ENCODE measurements at places on chromosomes 12 and 14. TPM values are rescaled to one million over a fixed set of nuclear protein-coding genes. Genes with fewer than 3 reads are reported as not detected.

DNA sequence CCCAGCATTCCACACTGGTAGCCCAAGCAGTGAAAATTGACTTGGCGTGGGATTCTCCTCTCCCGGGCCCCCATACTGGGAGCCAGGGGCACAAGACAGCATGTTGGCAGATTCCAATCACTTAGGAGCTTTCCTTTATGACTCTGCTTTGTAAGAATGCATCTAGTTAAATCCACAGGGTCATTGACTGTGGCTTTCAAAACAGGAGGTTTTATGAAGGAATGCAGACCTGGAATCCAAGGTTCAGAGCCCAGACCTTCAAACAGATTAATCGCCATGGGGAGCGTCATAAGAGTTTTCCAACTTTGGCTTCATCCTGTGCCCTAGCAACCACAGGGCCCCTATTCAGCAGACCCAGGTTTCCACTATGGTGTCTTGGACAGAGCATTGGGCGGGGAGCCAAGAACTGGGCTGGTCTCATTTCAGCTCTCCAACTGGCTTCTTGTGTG is 76.4 kb upstream of the RMST start:
- no peak for DNase-seq

Gene CLEC4A
- 1.2 TPM for total RNA-seq

GRCh38 chr12:83199069-83199468 is 512.4 kb downstream of the TMTC2 start:
- DNase-seq: no peak

Gene ARHGAP9
- 6.4 TPM for total RNA-seq

Gene HELB
- total RNA-seq: 0.89 TPM

Gene TMEM179
- not detected for total RNA-seq

Gene SPIC
- not detected for total RNA-seq

DNA sequence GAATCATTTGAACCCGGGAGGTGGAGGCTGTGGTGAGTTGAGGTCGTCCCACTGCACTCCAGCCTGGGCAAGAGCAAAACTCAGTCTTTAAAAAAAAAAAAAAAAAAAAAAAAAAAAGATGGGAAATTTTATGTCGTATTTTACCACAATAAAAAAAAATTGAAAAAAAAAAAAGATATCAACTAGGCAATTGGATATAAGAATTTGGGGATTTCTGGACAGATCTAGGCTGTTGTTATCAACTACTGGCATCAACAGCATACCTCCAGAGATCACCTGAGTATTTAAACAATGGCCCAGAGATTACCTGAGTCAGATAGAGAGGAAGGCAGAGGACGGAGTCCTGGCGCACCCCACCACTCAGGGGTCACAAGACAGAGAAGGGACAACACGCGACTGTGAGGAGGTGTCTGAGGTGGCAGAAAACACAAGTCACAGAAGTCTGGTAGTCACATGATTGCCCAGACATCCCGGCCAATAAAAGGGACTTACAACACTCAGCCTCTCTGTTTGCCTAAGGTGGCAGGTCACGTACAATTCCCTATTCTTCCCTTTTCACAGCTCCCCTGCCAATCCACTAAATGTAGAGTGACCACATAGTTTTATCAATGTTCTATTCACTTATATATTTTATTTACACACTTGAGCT is 1.8 kb downstream of the SPRING1 start:
- no peak for DNase-seq

- DNase-seq: peak; percentile 65
Measured at GRCh38 chr14:99644723-99645544, at the start of gene HHIPL1. HHIPL1 (plus strand) TSS chr14:99645129; CDS start chr14:99645208, 79 bp downstream.

- DNase-seq: no peak
Measured at GRCh38 chr12:29043069-29043468, 106.0 kb upstream of the FAR2 start.

- no peak for DNase-seq
Measured at GRCh38 chr12:9707864-9708808, 24.8 kb downstream of the CLECL1 start.

GRCh38 chr12:66804563-66804974 is 125.7 kb upstream of the GRIP1 start:
- DNase-seq: no peak

DNA sequence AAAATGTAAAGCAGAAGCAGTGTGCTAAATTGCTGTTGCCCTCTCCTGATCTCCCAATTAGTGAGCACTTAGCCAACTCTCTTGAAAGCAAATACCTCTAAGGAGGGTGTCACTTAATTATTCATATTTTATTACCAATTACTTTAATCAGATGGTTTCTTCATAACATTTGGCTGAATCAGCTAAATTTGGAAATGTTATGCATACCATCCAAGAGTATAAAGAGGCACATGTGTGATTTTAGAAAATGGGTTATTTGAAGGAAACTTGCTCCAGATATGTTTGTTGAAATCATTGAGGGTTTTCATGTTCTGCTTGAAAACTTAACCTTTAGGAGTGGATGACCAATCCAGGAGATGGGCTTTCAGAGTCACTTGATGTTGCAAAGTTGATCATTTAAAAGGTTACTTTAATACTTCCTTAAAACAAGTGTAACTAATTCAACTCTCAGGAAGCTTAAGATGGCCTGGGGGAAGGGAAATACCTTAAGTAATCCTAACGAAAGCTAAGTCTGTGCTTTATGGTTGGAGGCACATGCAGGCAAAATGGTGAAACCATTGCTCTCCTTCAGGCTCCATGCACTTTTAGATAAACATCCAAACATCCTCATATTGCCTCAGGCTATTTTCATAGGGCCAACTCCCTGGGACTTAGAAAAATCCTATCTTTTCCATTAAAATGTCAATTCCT is 434.5 kb downstream of the MDGA2 start:
- DNase-seq: no peak

Gene PPP1R36
- not detected for total RNA-seq

Gene GALC
- total RNA-seq: 11.1 TPM

- peak; percentile 56 for DNase-seq
Measured at GRCh38 chr12:132275110-132275531, 54.3 kb downstream of the GALNT9 start.

Gene NANOG
- total RNA-seq: not detected

DNA sequence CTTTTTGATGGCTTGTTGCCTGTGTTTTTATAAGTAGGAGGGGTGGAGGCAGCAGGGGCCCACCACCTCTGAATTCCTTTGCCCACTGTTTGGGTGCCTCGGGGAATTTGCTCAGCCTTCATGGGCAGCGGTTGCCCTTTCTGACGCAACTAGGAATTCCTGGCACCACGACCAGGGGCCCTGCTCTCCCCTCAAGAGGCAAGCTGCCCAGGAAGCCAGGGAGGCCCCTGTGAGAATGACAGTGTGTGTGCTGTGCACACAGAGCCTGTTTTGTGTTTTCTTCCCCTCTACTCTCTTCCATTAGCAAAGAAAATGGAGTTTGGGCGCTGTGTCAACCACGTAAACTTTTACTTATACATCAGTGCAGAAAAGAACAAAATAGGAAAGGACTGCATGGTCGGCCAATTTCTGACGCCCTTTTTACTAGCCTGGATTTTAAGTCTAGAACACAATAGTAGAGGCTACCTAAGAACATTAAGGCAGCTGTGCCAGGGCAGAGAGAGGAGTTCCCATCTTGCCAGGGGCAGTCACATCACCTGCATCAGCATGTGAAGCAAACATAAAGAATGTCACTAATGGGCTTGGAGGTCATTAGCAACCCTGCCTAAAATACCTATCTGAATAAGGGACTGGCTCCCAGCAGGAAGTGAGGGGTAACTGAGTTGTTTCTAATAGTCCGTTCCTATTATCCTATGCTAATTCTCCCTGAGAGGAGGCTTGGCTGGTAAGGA is 17.9 kb upstream of the PTGR2 start:
- DNase-seq: no peak

DNA sequence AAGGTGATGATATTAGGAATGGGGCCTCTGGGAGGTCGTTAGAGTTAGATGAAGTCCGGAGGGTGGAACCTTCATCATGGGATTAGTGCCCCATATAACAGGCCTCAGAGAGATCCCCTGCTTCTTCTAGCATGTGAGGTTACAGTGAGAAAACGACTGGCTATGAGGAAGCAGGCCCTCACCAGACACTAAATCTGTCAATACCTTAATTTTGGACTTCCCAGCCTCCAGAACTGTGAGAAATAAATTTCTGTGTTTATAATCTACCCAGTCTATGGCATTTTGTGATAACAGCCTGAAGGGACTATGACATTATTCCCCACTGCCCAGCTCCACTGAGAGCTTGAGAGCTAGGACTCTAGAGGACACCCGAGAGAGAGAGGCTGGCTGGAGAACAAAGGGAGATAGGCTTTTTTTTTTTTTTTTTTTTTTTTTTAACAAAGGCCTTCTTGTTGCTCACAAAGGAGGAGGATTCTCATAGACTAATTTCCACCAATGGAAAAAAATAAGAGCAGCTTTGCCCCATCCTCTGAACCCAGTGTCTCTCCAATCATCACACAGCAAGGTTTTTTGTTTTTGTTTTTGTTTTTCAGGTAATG is 87.8 kb upstream of the EEA1 start:
- DNase-seq: no peak

Gene ZC3H10
- total RNA-seq: 7.3 TPM

- DNase-seq: no peak
Measured at GRCh38 chr12:4807116-4807783, 87.0 kb downstream of the GALNT8 start.

Gene PDZRN4
- total RNA-seq: not detected

Gene CAPRIN2
- 23.2 TPM for total RNA-seq

DNA sequence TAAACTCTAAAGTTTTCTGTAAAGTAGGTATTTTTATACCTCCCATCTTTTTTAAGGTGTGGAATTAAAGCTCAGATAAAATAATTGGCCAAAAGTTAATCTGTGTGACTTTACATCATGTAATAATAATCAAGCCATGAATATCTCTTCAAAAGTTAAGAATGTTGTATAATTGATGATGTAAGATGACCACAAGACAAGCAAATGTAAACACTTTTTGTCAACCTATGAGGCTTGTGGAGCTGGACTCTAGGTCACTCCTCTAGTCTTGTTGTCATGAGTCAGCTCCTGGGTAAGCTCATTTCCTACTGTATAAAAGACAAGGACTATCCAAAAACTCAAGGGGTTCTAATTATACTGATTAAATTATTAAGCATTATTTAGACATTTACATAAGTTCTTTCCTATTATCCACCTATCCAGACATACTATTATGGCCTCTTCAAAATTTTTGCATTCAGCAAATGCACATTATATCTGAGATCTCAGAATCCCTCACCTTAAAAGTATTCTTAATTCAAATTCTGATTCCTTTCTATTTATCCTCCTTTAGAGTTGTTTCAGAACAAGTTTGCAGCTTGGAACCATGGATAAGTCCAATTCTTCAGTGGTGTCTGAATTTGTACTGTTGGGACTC is at the start of gene OR4K5:
OR4K5 (plus strand) TSS at position 587 of the 637 bp plus-strand sequence; CDS start at position 587, 0 bp downstream.
- DNase-seq: no peak

- DNase-seq: no peak
Measured at GRCh38 chr12:108939594-108939993, 59.7 kb downstream of the DAO start.

GRCh38 chr14:94121485-94121884 is 7.9 kb downstream of the IFI27L2 start:
- no peak for DNase-seq

DNA sequence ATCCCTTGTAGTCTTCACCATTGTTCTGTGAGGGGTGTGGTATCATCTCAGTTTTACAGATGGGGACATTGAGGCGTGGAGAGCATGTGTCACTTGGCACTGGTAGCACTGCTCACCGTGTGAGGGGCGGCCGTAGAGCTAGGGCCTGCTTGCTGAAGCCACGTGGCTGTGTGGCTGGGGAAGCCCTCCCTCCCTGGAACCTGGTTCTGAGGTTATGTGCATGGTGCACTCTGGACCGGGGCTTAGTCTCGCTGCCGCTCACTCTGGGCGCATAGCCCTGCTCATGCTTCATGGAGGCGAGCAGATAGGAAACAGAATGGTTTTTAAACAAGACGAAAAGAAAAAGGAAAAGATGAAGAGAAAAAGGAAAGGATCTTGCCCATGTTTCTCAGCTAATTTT is 46.1 kb downstream of the CACNA1C start:
- DNase-seq: no peak

- DNase-seq: no peak
Measured at GRCh38 chr12:92702754-92703679, at the start of gene PLEKHG7. PLEKHG7 (plus strand) TSS chr12:92702989; CDS start chr12:92706632, 3,643 bp downstream.

DNA sequence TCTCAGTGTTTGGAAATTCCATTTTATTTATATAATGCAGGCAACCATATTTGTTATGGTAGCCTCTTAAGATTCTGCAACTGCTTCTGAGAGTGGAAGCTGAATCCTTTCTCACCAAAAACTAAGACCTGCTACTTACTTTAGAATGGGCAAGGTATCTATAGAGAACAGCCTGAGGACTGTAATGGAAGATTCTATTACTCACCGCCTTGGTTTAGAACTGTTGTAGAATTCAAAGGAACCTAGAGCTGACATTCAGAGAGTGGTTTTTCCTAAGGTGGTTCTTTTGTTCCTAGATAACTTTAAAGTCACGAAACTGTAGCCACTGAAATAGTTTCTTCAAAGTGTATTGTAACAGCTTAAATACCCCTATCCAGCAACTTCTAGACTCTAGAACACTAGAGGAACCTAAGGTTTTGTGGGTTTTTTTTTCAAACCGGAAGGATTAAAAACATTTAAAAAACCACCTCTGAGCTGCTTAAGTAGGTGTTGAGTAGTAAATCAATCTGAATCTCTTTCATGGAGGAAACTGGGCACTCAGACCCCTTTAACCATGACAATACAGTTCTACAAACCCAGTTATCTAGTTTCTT is 4.2 kb downstream of the TDP1 start:
- no peak for DNase-seq

- no peak for DNase-seq
Measured at GRCh38 chr12:9667403-9668160, 1.9 kb upstream of the CLEC2D start.

Measured in Right ventricle myocardium inferior (tissue), 1 donor.